ENCODE measurements at places on chromosomes 11 and 22.
A peak's percentile ranks its signal among the peaks of the same experiment; 100 is the strongest.

DNA sequence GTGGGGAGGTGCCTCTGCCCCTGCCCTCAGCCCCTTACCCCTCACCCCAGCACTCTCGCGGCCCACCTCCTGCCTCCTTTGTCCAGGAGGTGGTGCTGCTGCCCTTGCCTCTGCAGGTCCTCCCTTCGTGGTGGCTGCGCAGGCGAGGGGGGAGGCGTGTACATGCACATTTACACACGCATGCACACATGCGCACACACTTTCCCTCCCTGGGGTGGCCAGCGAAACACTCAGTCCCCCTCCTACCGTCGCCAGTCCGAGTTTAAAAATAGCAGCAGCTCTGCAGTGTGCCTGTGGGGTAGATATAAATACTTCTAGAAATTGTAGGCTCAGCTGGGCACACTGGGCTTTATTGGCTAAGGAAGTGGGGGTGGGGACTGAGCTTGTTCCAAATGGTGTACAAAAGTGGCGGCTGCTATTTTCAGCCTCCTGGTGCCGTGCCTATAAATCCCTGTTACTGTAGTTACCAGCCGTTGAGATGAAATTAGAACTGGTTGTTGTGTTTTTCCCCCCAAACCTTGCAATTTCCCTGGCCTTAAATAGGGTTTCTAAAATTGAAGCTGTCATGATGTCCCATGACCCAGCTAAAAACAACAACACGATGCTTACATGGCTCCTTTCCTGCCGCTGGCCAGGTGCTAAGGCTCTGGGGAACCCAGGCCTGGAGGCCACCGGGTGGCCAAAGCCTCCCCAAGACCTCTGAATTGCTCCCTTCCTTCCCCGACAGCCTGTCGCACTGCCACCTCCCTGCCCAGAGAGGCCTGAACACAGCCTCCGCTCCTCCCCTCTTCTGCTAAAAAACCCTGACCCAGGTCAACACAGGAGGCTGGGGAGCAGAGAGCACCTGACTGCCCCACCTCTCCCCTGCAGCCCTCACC is 12.4 kb downstream of the PICK1 start:
- DNase-seq = no peak

DNA sequence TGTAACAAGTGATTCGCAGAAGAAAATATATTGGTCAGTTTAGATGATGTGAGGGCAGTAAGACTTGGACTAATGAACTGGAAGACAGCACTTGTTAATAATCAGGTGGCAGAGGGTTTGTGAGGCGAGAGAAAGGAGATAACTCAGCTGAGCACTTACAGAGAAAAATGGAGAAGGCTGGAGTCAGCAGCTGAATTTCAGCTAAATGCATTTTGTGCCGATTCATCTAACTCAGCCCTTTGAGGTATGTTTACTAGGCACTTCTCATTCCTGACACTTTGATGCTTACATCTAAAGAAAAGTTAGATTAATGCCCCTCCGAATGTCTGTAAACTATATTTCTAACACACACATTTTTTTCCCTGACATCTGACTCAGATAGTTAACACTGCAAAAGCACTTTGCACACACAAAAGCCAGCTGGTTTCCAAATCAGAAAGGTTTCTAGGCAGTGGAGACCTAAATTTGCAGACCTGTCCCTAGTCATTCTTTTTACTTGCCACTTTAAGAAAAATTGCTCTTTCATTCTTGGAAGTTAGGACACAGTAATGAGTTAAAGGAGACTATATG is 859.5 kb upstream of the CCDC90B start:
- no peak for DNase-seq

DNA sequence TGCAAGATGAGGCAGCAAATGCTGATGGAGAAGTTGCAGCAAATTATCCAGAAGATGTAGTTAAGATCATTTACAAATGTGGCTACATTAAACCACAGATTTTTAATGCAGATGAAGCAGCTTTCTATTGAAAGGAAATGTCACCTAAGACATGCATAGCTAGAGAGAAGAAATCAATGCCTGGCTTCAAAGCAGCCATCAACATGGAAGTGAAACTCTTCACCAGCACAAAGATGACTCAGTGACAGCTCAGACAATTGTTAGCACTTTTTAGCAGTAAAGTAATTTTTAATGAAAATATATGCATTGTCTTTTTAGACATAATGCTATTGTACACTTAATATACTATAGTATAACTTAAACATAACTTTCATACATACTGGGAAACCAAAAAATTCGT is 71.4 kb downstream of the FANCF start:
- no peak for DNase-seq

DNA sequence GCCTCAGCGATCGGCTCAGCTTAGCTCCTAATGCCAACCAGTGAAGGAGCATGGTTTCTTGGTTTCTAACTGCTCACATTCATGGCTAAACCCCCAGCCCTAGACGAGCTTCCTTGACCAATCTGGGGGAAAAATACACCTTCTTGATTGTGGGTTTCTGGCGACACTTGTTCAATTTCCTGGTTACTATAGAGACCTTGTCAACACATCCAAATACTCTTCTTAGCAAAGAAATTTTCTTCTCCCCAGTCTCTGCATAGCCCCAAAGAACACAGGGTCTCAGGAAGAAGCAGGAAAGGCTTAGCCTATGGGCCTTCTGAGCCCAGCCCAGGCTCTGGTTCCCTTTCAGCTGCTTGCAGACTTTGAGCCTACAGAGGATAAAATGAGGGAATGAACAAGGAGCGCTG is 88.5 kb upstream of the SYT13 start:
- DNase-seq = no peak

DNA sequence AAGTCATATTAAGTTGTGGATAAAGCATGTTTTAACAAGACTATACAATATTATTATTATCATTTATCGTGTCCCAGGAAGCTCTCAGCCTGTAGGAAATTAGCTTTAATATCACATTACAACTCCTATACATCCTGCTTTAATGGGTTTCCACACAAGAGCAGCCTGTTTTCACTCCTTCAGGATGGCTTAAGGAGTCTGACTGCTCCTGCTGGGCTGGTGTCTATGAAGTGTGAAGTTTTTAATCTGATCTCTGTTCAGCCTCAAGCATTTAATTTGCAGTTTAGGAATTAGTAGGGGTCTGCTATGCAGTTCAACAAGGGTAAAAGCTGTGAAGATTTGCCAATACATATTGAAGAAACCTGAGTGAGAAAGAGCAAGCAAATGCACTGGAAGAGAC is 653.4 kb upstream of the LRRC4C start:
- no peak for DNase-seq

DNA sequence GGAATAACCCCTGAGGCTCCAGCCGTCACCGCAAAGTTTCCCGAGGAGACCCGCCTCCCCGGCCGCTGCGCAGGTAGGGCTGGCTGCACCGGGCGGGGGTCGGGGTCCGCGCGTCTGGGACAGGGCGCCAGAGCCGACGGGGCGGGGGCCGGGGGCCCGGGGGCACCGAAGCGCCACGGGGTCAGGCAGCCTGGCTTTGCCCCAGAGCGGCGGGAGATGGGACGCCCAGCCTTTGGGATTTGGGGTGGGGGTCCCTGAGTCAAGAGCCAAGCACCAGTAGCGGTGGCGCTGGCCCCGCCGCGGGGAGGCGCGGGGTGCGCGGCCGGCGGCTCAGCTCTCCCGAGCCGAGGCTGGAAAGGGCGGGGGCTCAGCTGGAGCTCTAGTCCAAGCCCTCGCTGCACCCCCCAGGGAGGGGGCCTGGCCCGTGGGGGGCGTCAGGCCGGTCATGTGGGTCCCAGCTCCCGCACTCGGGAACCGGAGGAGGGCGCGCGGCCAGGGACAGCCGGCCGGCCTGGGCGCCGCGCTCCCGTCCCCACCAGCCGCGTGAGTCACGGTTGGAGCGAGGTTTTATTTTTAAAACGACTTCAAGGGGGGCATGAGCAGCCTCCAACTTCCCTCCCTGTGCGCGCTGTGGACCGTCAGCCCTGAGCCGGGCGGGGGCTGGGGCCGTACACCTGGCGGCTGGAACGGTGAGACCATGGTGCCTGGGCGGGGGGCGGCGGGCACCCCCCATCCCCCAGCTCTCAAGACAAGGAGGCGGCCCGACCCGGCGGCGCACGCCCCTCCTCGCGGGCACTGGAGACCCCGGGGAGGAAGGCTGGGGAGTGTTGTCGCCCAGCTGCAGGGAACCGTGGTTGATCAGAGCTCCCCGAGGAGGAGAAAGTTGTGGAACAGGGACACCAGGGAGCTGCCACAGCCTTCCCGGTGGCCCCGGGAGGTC is 626 bp downstream of the FLRT1 start:
- peak; percentile 45 for DNase-seq

- no peak for DNase-seq
These were observed 7.5 kb upstream of the NRGN start for GRCh38 chr11:124732230-124732629.

DNA sequence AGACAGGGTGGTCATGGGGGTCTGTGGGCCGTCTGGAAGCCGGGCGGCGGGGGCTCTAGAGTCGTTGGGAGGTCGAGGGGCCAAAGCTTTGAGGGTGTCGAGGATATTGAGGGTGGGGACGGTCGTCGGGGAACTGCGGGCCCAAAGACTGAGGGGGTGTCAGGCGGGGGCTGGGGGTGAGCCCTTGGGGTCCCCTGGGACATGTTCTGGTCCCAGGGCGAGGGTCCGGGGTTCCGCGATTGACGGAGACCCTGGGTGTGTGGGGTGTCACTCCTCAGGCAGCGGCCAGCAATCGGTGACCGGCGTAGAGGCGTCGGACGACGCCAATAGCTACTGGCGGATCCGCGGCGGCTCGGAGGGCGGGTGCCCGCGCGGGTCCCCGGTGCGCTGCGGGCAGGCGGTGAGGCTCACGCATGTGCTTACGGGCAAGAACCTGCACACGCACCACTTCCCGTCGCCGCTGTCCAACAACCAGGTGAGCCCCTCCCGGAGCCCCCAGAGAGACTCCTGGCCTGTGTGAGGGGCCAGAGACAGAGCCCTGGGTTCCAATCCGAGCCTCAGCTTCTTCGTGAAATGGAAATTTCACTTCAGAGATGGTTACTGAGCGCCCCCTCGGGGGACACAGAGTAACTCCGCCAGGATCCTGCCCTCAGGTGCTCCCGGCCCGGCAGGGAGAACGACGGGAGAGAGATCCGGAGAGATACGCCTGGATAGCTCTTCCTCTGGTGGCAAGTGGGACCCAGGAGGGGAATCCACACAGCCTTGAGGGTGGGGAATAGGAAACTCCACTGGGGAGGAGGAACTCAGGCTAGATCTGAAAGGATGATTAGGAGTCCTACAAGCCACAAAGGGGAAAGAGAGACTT is 714 bp downstream of the SDF2L1 start:
- DNase-seq = peak; percentile 63

GRCh38 chr11:11463405-11463804 is 110.4 kb upstream of the CSNK2A3 start:
- DNase-seq = peak; percentile 48

DNA sequence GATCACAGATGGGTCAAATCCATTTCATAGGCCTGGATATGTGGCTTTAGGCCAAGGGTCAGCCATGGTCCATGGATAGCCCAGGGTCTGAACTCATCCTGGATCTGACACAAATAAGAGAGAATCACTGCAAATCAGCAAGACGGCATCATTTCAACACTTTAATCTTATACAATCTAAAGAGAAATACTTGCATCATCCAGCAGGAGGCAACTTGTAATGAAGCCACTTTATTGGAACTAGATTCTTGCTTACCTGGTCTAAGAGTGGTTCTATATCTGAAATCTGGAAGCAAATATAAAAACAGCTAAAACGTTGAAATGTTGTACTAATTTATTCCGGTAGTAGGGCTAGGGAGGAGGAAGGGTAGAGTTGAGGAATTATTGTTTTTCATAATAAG is 870.1 kb downstream of the JRKL start:
- no peak for DNase-seq

- no peak for DNase-seq
These were observed 65.1 kb upstream of the PITPNB start for GRCh38 chr22:27984001-27984695.

GRCh38 chr11:99148352-99148751 is 127.6 kb downstream of the CNTN5 start:
- no peak for DNase-seq

GRCh38 chr11:65429724-65430405 is 7.3 kb downstream of the NEAT1 start:
- no peak for DNase-seq

- DNase-seq = no peak
These were observed 872.8 kb downstream of the BRD1 start for GRCh38 chr22:48954781-48955311.

- no peak for DNase-seq
These were observed 396.4 kb downstream of the METTL15 start for GRCh38 chr11:28504555-28505110.

GRCh38 chr11:7571640-7572000 is 57.8 kb downstream of the PPFIBP2 start:
- DNase-seq = peak; percentile 88

GRCh38 chr22:38348751-38349496 is 31.7 kb upstream of the CSNK1E start:
- no peak for DNase-seq

DNA sequence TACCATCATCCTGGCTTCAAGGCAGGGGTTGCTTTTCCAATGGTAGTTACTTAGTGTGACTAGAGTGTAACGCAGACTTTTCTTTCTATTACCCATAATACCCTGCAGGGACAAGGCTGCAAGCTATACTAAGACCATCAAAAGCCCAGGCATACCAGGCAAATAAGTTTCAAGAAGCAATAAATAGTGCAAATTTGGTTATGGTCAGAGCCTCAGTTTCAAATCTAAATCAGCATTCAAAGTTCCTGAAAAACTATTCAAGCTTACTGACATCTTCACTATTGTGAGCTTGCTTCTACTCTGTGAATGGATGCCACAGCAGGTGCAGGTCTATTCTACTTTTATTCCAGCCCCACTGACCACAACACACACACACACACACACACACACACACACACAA is 2.5 kb upstream of the HBB start:
- no peak for DNase-seq

DNA sequence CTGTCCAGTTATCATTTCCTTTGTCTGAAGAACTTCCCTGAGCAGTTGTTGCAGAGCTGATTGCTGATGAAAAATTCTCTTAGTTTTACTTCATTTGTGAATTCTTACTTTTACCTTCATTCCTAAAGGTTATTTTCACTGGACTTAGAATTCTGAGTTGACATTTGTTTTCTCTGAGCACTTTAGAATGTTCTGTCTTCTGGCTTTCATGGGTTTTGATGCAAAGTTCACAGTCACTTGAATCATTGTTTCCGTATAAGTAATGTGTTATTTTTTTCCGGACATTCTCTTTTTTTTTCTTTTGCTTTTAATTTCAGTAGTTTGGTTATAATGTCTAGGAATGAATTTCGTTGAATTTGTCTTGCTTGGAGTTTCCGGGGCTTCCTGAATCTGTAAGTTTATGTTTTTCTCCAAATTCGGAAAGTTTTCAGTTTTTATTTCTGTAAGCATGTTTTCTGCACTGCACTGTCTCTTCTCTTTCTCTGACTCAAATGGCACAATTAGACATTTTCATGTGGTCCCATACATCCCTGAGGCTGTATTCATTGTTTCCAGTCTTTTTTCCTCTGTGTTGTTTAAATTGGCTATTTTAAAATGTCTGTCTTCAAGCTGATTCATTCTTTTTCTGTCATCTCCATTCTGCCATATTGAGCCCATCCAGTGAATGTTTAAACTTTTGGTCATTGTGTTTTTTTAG is 68.5 kb upstream of the NARS2 start:
- no peak for DNase-seq

GRCh38 chr11:827146-827896 is 398 bp upstream of the CRACR2B start:
- DNase-seq = peak; percentile 40
